Muscle of back (tissue), 13 donors: ENCODE measurements at places on chromosomes 2 and 18.
A peak's percentile ranks its signal among the peaks of the same experiment; 100 is the strongest.

DNA sequence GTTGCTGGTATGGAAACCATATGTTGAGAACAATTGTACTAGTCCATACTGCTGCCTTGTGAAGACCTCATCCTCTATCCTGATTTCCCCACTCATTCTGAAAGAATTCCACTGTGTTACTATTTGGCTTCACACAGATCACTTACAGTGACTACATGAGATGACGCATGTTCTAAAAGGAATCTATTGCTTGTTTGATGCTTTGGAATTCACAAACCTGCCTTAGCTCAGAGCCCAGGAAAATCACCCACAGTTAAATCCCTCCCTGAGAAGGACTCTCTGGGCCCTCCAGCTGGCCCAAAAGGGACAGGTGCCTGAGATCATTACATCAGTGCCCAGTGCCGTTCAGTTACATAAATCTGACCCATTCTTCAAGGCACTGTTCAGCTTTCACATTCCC is 45.3 kb downstream of the KLHL29 start:
- DNase-seq = peak; percentile 82

- peak; percentile 67 for DNase-seq
Measured at GRCh38 chr18:33839452-33840211, 261.6 kb downstream of the ASXL3 start.

DNA sequence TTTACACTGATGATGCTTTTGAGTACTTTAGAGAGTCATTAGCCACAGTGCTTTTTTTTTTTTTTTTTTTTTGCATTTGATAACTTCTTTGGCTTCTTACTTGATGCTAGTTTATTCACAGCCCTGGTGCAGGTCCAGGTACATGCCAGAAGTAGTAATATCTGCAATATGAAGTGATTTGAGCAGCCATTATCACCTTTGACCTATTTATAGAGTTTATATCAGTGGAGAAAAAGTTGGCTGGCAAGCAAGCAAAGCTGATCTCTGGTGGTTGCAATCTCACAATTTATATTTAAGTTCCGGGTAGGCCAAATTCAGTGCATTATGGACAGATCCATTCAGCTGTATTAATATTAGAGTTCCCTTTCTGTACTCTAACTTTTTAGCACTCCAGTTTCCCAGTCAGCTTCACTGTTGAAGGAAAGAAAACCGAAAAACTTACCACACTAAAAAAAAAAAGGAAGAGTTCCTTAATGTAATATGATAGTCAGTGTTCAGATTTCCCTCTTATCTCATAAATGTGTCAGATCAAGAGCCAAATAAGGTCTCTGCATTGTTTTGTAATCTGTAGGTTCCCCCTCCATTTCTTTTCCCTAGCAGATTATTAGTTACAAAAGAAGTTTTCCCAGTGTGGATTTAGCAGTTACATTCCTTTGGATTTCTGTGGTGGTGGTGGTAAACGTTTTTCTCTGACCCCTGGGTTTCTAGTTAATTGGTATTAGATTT is 78.6 kb downstream of the HAUS1 start:
- no peak for DNase-seq

GRCh38 chr2:10165282-10165681 is 42.7 kb downstream of the RRM2 start:
- no peak for DNase-seq

DNA sequence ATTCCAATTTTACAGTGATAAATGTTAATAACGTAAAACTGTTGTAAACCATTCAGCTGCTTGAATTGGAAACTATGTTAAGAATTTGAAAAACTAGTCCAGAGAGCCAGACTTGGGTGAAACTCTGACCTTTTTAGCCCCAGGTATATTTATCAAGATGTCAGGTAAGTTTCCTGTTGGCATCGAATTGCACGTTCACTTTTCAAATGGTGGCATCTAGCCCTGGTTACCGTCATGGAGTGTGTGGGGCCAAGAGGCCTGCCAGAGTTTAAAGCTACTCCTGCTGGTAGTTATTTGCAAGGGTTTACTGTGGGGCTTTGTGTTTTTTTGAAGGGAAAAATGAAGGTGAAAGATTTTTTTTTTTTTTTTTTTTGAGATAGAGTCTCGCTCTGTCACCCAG is 109.9 kb downstream of the WDSUB1 start:
- DNase-seq = no peak

DNA sequence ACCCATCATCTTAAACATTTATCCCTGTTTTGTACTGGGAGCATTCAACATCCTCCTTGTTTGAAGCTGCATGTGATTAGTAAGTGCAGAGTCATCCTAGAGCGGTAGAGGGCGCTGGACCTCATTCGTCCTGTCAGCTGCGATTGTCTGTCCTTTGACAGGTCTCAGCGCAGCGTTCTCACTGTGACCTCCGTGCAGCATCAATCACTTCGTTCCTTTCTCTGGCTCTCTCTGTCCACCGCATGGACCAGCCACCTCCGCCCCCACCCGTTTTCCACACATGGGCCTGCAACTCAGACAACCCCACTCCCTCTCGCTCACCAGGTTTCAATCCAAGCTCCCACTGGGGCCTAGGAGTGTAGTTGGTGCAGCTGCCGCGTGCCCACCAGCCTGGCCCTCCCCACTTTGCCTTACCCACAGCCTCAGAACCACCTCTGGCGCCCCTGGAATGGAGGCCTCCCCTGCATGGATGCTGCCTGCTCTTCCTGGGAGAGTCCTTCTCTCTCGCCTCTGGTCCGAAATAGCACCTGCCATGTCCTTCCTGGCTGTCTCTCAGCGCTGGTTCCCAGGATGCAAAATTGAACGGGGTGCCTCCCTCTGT is 90.5 kb downstream of the NDUFA10 start:
- DNase-seq = peak; percentile 72

GRCh38 chr18:63928331-63928730 is 20.6 kb downstream of the SERPINB10 start:
- DNase-seq = no peak

DNA sequence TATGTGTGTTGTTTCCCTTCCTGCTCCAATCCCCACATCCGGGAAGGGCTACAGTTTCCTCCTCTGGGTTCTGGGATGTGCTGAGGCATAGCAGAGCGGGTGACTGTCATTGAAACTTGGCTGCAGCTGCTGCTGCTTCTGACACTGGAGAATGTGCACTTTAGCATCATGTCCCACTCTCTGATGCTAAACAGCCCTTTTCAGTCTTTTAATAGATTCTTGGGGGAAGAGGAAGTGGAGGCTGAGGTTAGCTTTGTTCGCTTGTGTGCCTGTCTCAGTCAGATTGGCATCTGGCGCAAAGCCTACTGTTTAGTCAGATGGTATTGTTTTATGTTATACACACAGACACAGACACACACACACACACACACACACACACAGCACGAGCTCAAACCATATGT is 136.5 kb upstream of the RND3 start:
- no peak for DNase-seq

- no peak for DNase-seq
Measured at GRCh38 chr2:45974762-45975408, 322.3 kb upstream of the EPAS1 start.

DNA sequence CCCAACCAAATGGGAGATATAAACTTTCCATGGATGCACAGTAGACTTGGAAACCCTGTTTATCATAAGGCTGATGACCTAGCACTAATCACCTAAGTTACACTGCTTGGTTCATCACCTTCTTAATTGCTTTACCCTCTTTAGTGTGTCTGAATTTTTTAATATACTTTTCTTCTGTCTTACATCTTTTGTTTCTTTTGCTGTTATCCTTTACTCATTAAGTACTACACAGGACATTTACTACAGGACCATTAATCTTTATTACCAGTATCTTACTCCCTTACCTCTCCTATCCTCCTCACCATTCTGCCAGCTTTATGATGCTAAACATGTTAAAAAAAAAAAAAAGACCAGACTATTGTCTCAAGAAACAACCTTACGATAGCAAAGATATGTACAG is 333.6 kb downstream of the KIAA1328 start:
- no peak for DNase-seq

DNA sequence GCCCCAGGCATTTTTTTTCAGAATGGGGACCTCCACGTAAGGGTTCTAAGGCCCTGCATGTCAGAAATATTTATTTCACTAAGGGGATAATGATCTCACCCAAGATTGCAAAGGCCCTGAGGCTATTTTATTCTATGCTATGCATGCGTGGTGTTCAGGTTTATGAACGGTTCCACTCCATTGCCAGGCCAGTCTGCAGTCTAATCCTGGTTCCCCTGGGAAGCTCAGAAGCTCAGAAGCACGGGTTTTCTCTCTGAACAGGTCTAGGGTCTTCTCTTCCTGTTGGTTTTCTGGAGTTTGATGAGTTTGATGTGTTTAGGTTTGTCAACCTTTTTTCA is 256.4 kb upstream of the PXDN start:
- no peak for DNase-seq
